ENCODE measurements at places on chromosomes 5 and 9.

- no peak for DNase-seq
Measured at GRCh38 chr9:126852086-126852688, 8.3 kb upstream of the ZBTB34 start.

GRCh38 chr9:2164268-2164667 lies 149.1 kb downstream of the SMARCA2 start:
- DNase-seq = no peak

DNA sequence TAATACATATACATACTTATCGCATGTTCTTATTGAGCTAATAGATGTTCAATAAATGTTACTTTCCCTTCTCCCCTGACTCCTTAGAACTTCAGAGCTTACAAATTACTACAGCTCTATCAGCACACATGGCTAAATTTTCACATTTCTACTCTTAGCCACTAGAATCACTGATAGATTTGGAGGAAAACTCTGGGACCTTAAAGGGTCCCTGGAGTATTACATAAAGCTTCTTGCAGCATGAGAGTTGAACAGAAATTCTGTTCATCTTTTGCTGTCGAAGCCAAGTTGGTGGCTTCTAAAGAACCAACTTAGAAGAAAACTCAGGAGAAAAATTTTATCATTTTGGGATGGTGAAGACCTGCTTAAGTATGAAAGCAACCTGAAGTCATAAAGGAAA lies 15.5 kb downstream of the B4GALT1 start:
- no peak for DNase-seq

DNA sequence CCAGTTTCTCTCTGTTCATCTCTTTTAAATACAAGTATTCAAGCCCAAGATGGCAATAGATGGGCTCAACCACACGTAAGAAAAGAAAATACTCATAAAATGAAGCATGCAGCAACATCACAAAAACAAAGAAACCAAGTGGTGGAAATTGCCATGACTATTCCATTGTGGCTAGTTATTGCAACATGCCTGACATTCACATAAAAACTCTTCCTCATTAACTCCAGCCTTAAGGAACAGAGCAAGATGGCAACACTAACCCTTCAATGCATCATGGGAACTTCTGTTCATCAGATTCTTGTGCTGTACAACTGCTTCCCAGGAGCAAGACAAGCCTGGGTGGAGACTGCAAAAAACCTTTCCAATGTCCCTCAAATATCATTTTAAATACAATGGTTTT lies 1.4 kb upstream of the GLIS3 start:
- DNase-seq = no peak

DNA sequence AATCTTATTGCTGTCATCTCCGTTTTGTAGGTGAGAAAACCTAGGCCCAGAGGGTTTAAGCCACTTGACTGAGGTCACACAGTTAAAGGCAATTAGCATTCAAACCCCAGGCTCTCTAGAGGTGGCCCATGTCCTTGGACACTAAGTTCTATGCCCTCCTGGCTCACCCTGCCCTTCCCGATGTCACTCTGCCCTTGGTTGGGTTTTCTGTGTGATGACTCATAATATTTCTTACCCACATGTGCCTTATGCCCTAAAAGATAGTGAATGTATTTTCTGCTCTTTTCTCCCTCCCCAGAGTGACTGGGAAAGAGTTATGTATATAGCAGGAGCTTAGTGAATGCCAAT lies 174.5 kb upstream of the PITX1 start:
- no peak for DNase-seq

DNA sequence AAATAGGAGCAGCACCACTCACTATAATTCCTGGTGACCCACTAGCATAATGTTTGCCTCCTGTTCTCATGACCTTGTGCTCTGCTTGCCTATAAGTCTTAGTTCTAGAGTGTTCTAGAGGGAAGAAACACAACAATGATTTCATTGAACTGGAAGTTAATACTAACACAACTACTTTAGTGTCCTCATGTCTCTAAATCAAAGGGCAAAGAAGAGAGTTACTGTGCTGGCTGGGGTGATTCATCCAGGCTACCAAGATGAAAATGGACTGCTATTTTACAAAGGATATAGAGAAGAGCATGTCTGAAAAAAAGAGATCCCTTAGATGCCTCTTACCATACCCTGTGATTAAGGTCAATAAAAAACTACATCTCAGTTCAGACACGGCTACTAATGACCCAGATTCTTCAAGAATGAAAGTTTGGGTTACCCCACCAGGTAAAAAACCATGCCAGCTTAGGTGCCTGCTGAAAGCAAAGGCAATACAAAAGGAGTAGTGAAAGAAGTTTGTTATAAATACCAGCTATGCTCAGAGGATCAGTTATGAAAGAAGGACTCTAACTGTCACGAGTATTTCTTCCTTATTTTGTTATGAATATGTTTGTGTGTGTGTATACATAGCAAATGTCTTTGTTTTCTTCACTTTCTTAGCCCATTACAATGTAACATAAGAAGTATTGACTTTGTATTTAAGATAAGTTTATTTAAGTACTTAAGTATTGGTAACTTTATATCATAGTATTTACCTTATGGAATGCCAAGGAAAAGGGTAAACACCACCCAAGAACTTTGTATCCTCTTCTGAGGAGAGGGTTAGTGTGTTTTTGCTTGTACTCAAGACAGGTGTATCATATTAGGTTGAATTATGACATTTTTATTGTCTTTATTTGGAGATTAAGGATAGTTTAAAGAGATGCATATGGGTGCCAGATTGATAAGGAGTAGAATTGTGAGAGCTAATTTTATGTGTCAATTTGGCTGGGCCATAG lies 314.1 kb upstream of the PTGER4 start:
- DNase-seq = no peak

- no peak for DNase-seq
Measured at GRCh38 chr9:124779368-124780059, 2.6 kb downstream of the OLFML2A start.

DNA sequence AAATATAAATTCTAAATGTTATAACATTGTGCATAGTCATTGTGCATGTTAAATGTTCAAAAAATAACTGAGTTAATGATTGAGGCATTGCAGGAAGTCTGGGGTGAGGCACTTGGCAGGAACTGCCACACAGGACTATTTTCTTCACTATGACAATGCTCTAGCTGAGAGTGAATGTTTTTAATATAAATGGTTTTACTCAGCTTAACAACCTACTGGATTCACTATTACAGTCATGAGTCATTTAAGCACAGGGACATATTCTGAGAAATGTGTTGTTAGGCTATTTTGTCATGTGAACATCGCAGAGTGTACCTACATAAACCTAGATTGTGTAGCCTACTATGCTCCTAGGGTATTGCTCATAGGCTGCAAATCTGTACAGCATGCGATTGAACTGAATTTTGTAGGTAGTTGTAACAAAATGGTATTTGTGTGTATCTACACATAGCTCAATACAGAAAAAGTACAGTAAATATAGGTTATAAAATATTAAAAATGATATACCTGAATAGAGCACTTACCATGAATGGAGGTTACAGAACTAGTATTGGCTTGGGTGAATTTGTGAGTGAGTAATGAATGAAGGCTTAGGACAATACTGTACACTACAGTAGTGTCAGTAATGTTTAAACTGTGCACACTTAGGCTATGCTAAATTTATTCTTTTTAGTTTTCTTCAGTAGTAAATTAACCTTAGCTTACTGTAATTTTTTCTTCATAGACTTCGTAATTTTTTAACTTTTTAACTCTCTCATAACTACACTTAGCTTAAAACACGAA lies 346.1 kb upstream of the PTGER4 start:
- no peak for DNase-seq

GRCh38 chr9:24011881-24012280 lies 185.8 kb upstream of the ELAVL2 start:
- DNase-seq = no peak

DNA sequence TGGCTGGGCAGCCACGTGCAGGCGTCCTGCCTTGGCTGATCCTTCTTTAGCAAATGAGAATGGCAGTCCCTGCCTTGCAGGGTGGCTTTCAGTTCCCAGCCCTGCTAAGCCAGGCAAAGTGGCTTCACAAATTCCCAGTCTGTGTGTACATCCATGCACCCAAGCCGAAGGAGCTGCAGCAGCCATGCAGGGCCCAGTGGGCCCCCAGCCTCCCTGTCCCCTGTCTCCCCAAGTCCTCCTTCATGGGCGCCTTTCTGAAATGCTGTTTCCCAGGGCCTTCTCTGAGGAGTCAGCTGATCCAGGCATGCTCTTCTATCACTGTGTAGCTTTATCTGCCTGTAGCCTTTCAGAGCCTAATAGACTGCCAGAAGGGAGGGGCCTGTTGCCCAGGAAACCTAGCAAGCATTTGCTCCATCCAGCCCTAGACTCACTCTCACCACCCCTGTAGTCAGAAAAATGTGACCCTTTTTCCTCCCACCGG lies 47.4 kb upstream of the SHC3 start:
- no peak for DNase-seq

DNA sequence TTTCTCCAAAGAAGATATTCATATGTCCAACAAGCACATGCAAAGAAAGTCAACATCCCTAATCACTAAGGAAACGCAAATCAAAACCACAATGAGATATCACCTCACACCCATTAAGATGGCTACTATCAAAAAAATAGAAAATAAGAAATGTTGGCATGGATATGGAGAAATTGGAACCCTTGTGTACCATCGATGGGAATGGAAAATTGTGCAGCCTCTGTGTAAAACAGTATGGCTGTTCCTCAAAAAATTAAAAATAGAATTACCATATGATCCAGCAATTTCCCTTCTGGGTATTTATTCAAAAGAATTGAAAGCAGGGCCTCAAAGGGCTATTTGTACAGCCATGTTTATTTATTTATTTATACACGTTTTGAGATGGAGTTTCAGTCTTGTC lies 43.0 kb upstream of the HRH2 start:
- no peak for DNase-seq

Data from NCI-H2029 treated with DMSO at 0.1 percent for 48 hours (cell line).